NCI-H1105 treated with DMSO at 0.1 percent for 48 hours (cell line): ENCODE measurements at places on chromosomes 13 and 19.

- DNase-seq: no peak
Observed at GRCh38 chr19:34808566-34808965, 35.6 kb upstream of the ZNF599 start.

GRCh38 chr13:27370305-27370872 lies 54.0 kb upstream of the GTF3A start:
- DNase-seq: no peak

GRCh38 chr19:31666126-31666525 lies 316.9 kb upstream of the TSHZ3 start:
- DNase-seq: no peak

- no peak for DNase-seq
Observed at GRCh38 chr13:113997845-113998751, 24.2 kb upstream of the C13orf46 start.

DNA sequence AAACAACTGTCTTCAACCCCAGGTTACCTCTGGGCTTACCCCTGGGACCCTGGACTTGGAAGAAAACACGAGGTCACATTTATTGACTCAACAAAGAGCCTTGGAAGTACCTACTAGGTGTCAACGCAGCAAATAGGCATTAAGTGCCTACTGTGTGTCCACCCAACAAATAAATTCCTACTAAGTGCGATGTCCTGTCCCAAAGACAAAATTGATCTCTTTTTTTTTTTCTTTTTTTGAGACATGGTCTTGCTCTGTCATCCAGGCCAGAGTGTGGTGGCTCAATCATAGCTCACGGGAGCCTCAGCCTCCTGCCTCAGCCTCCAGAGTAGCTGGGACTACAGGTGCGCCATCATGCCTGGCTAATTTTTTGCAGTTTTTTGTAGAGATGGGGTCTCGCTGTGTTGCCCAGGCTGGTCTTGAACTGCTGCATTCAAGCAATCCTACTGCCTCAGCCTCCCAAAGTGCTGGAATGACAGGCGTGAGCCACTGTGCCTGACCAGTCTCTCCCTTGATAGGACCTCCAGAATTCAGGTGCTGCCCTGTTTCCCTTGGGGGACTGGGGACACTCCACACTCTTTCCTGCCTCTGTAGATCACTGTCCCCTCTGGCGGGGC lies 589 bp upstream of the S1PR2 start:
- no peak for DNase-seq

DNA sequence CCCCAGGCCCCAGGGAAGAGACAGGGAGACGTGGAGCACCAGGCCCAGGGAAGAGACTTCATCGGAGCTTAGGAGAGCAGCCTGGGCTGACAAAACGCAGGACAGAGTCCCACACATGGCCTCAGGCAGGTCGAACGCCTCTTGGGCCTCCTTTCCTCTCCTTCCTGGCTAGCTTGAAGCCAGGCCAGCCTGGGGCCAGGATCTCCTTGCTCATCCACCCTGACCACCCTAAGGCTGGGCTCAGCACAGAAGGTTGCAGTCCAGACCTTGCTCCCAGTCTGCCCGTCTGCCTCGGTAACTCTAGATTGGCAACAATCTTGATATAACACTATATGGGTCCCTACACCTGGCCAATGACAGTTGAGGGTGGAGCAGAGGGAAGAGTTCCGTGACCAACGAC lies 10.1 kb downstream of the PPP6R1 start:
- no peak for DNase-seq

DNA sequence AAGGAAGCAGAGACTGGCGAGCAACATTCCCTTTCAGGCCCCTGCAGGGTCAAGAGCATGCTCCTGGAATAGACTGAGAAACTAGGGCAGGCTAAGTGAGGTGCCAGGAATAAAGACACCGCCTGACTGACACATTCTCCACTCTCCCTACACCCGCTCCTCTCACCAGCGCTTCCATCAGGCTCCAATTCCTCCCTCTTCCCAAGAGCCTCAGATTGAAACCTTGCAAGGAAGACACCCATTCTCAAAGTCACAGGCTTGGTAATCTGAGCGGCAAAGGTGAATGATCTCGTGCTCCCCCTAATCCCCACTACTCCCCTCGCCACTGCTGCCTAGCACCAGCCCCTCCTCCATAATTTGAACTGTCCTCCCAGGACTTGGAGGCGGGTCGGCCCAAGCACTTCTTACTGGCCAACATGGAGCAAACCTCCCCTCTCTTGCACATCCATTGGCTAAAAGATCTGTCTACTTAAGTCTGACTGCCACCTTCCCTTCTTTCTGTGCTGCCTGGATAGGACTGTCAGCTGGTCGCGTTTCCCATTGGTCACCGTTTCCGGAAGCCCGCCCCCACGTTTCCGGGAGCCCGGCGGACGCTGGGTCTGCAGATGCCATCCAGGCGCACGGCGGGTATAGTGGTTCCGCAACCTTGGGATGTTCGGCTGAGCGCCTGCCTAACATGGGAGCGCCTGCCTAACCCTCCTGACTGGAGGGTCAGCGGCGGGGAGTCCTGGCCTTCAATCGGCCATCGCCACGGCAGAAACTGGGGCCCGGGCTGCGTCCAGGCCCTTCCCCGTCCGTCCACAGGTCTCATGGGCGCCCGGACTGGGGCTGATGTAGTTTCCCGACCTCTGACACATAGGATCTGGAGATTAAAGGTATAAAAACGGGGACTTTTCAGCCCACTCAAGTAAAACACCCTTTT lies 33.6 kb downstream of the ZNF383 start:
- peak; percentile 97 for DNase-seq

DNA sequence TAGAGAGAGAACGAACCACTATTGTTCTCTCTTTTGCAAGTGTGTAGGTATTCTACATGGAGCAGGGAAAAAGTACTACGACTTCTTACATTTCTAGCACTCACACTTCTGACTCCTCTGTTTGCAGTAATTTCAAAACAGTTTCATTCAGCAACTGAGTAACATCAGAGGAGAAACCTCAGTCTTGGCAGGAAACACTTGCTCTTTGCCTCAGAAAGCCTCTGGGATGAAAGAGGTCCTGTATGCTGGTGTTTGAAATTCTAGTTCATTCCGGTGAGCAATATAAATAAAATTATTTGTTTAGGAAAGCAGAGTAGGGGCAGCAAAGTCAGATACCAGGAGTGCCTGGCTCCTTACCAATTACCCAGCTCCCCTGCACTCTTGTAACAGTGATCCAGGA lies 595.5 kb downstream of the TBC1D4 start:
- DNase-seq: no peak

- no peak for DNase-seq
Observed at GRCh38 chr13:111410232-111411021, 90.0 kb downstream of the TEX29 start.

GRCh38 chr13:109790086-109790485 lies 3.7 kb upstream of the IRS2 start:
- no peak for DNase-seq

- DNase-seq: no peak
Observed at GRCh38 chr19:15393963-15394362, 14.4 kb upstream of the AKAP8 start.

GRCh38 chr13:86038490-86038889 lies 239.3 kb upstream of the SLITRK6 start:
- no peak for DNase-seq

DNA sequence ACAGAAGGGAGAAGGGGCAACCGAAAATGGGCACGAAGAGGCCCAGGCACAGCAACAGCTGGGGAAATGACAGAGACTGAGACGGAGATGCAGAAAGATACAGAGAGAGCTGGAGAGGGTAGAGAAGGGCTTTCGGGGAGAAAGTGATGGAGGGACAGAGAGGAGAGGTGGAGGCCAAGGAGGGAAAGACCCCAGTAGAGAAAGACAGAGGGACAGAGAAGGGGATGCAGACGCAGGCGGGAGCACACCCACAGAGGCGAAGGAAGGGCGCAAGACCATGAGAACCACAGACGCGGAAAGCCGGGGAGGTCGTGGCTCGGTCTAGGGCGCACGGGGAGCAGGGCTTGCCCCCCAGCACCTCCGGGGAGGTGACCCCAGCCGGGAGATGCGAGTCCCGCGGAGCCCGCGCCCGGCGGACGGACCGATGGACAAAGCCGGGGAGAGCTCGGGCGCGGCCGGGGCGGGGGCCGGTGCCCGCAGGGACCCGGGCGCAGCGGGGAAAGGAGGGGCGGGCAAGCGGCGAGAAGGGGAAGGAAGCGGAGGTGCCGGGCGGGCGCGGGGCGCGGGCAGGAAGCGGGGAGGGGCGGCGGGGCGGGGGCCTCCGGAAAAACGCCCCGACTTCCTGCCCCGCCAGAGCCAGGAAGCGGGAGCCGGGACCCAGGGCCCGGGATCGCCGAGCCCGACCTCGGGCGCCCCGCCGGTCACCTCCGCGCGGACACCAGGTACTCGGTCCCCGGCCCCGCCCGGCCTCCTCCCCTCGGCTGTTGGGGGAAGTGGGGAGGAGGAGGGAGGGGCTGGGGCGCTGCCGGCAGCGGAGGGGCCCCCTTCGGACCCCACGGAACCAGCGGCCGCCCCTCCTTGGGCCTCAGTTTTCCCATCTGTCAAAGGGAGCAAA lies at the start of gene ARHGEF1:
Gene ARHGEF1 (plus strand): TSS at position 617 of the 895 bp plus-strand sequence. CDS start 4,899 bp downstream, outside the sequence.
- DNase-seq: no peak

DNA sequence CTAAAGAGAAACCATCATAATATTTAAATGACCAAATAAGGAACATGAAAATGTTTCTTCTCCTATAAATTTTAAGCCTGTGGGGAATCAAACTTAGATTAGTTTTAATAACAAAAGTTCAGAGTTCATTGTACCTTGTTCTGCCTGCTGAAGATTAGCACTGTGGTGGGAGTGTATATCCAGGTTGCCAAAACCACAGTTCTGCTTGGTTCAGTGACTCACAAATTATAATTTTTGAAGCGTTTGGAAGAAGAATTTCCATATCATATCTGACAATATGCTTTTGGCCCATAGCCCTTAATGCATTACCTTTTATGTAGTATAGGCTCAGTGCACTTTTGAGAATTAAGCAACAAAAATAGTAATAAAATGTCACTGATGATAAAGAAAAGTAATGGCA lies 545.2 kb downstream of the GPC6 start:
- no peak for DNase-seq

DNA sequence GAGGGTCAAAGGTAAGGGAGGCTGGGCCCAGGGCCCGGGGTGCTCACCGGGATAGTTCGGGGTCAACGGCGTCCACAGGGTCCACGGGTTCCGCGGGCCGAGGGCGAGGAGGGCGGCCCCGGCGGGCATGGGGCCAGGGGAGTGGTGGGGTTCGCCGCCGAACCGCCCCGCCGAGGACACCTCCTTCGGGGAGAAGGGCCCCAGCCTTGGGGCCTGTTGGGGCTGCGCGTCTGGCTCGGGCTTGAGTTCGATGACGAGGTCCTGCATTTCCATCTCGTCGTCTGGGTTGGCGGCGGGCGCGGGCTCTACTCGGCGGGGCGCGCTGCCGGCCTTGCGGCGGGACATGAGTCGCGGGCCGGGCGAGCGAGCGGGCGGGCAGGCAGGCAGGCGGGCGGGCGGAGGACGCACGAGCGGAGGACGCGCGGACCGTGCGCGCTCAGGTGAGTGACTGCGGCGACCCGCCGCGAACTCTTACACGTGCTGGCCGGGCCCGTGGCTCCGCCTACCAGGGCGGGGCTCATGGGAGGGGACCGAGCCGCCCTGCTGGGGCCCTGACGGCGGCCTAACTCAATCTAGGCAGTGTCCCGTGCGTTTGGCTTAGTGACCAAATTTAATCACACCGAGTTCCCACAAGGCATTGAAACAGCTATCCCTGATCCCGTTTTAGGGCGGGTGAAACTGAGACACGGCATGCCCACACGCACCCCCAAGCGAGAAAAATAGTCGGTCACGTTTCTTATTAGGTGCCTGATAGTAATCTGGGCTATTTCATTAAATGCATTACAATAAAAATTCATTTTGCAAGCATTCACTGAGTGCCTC lies at the start of gene ZNF296:
Gene ZNF296 (minus strand): TSS at position 450 of the 822 bp plus-strand sequence. CDS start 105 bp downstream, at position 345.
- DNase-seq: peak; percentile 68

GRCh38 chr19:17405250-17406045 lies at the start of gene BST2:
TSS of gene BST2 (minus strand) at chr19:17405630. CDS start at chr19:17405575, 55 bp downstream.
- DNase-seq: no peak

DNA sequence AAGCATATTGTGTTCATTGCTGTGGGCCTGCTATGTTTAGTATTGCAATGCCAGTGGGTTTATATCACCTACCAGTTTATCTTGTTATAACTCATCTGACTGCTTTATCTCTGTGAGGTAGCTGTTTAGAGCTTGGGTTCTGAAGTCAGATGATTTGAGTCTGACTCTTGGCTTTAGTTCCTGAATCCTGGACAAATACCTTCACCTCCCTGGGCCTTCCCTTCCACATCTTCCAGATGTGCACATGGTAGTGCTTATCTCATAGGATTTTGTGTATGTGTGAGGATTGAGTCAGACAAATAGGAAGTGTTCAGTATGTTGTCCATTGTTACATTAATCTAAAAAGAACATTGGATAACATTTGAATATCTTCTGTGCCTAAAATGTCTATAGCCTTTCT lies 63.5 kb upstream of the ANKRD10 start:
- DNase-seq: no peak

DNA sequence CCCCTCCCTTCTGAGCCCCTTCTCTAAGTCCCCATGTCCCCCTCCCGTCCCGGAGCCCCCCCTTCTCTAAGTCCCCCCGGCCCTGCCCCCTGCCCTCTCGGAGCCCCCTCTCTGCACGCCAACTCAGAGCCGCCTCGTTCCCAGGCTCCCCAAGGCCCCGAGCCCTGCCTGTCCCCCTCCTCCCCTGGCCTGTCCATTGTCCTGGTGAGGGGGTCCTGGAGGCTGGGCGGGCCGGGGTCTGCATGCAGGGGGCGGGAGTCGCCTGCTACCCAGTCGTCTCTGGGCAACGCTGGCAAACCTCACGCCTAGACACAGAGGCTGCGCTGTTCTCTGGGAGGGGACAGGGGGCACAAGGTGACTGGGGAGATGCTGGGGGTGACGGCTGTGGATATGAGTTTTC lies 39.2 kb upstream of the SEMA6B start:
- DNase-seq: no peak

DNA sequence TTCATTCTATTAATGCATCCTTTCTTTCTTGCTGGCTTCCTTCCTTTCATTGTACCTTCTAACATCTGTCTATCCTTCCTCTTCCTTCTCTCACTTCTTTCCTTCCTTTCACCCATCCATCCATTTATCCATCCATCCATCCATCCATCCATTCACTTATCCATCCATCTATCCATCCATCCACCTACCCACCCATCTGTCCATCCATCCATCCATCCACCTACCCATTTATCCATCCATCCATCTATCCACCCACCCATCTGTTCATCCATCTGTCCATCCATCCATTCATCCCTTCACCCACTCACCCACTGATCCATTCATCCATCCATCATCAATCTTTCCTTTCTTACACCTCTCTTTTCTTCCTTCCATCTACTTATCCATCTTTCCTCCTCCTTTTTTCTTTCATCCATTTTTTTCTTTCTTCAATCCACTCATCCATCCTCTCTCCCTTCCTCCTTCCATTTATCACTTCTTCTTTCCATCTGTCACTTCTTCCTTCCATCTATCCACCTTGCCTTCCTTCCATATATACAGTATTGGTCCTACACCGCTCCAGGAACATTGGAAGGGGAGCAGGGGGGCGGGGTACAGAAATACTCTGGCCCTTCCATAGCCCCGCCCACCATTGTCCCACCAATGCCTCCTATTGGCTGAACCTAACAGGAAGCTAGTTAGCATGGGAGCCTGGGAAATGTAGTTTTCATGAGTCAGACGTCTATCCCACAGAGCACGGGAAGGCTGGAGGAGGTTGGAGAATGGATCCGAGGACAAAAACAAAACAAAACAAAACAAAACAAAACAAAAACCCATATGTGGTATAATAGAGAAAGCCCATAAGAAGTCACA lies 45.9 kb downstream of the MBD3L1 start:
- DNase-seq: no peak
